ENCODE measurements at places on chromosomes 7 and 10.

GRCh38 chr10:15605740-15606369 is 113.9 kb downstream of the ITGA8 start:
- DNase-seq = no peak

- no peak for DNase-seq
Observed at GRCh38 chr10:32023264-32023663, 33.0 kb downstream of the KIF5B start.

GRCh38 chr7:96596120-96596826 is 113.4 kb downstream of the SEM1 start:
- no peak for DNase-seq

- no peak for DNase-seq
Observed at GRCh38 chr10:29861811-29862505, 197.4 kb downstream of the JCAD start.

DNA sequence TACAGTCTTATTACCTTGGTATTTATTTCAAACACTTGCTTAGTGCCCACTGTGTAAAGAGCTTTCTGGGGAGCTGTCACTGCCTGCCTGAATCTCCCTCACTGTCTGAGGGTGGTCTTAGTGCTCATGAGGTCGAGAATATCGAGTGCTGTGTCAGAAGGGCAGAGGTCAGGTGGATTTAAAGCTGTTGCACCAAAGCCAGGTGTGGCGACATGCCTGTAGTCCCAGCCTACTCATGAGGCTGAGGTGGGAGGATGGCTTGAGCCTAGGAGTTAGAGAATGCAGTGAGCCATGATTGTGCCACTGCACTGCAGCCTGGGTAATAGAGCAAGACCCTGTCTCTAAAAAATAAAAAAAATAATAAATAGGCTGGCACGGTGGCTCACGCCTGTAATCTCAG is 20.9 kb downstream of the CCM2 start:
- DNase-seq = no peak

DNA sequence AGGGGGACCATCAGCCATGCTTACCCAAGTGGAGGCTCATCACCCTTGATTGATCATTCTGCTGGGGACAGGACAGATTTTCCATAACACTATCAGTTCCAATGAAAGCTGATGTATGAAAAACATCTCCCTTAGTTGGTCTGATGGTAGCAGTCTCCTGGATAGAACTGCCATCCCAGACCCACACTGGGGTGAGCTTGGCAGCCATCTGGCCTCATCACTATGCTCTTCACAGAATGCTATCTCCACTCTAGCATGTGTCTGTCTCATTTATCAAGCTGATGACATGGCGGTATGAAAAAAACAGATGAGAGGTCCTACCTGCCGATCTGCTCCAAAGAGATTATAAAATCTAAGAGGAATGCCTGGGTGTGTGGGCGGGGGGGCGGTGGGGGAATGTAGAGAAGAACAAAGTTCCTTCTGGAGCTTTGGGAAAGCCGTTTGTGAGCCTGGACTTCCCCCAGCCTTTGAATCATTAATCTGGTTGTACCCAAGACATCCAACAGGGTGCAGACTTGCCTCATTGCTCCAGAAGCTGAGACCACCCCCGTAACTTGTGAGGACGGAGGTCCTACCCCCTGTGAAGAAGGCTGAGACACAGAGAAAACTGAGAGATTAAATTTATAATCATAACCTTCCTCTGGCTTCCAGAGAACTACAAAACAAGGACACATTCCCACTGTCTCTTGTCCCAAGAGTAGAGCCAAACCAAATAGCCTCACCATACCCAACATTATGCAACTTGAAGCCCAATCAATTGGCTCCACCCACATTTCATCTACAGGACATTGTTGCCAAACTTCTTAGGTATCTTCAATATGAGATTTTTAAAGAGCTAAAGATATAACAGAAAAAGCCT is 340.8 kb downstream of the KCNMA1 start:
- no peak for DNase-seq

- DNase-seq = no peak
Observed at GRCh38 chr7:30915005-30915601, 3.5 kb downstream of the AQP1 start.

DNA sequence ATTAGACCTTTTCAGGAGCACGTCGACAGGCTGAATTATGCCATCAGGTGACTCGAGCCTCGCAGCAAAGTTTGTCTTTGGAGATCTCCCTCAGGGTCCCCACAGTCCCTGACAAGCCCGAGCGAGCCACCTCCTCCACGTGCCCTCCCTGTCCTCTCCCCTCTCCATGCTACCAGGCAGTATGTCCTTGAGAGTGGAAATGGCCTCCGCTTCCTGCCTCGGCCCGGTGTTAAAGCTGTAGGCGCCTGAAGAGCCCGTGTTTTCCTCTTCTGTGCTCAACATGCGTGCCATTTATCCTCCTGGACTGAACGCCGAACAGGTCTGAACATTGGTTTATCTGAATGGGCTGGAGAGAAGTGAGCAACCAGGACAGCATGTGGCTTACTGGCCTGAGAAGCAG is 82.6 kb downstream of the GPR26 start:
- DNase-seq = no peak

- no peak for DNase-seq
Observed at GRCh38 chr10:99292159-99292558, 37.0 kb upstream of the CNNM1 start.

DNA sequence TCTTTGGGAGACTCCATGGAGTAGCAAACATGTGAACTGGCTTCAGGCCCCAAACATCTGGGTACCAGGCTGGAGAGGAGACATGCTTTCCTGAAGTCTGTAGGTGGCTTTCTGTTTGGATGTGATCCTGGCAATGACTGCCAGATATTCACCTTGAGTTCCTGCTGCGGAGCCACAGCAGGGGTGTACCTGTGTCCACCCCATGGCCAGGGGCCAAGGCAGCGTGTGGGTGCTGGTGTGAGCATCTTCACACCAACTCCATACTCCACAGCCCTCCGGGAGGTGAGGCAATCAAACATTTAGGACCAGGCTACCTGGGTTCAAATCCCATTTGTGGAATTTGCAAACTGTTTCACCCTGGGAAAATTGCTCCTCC is 113.0 kb downstream of the ADCY1 start:
- no peak for DNase-seq

GRCh38 chr7:147081117-147081516 is 964.5 kb downstream of the CNTNAP2 start:
- no peak for DNase-seq

DNA sequence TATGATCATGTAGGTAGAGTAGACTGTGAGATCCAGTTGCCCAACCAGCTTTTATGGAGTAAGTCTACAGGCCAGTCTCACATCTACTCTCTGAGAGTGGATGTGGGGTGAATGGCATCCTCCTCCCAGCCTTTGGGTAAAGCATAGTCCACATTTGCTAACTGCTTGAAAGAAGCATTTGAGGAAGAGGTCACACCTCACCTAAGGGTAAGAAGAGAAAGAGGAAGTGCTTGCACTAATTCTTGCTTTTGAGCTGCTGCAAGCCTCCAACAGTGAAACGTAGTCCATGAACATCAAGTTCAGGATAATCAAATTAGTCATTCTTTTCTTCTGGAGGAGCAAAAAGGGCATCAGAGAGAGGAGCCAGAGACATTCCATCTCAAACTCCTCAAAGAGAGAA is 93.9 kb upstream of the AGR3 start:
- no peak for DNase-seq

DNA sequence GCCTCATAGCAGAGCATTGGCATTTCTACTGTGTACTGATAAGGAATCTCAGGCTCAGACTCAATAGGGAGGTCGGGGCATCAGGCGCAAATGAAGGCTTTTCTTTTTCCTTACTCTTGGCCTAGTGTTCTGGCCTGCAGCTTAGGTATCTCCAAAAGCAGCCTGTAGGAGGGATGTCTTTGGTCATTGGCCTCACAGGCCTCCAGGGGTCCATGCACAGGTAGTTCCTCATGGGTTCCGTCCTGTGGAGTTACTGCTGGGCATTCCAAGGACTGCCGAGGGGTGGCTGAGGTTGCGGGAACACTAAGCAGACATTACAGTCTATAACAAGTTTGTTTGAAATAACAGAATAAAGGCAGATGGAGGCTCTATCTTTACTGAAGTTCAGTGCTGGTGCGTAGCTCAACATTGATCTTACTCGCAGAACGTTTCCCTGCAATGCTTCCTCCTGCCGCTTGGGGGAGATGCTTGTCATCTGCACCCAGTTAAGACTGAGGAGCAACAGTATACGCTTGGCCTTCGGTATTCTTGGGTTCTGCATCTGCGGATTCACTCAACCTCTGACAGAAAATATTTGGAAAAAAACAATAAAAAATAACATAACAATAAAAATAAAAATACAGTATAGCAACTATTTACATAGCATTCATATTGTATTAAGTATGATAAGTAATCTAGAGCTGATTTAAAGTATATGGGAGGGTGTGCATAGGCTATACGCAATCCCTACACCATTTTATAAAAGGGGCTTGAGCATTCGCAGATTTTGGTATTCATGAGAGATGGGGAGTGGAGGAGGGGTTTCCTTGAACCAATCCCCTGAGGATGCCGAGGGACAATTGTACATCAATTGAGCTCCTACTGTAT is 58.9 kb downstream of the SH2D4B start:
- DNase-seq = peak; percentile 8

- DNase-seq = no peak
Observed at GRCh38 chr10:48448796-48449195, 142.3 kb downstream of the MAPK8 start.

GRCh38 chr10:44890696-44891563 is 20.2 kb upstream of the TMEM72 start:
- DNase-seq = no peak

DNA sequence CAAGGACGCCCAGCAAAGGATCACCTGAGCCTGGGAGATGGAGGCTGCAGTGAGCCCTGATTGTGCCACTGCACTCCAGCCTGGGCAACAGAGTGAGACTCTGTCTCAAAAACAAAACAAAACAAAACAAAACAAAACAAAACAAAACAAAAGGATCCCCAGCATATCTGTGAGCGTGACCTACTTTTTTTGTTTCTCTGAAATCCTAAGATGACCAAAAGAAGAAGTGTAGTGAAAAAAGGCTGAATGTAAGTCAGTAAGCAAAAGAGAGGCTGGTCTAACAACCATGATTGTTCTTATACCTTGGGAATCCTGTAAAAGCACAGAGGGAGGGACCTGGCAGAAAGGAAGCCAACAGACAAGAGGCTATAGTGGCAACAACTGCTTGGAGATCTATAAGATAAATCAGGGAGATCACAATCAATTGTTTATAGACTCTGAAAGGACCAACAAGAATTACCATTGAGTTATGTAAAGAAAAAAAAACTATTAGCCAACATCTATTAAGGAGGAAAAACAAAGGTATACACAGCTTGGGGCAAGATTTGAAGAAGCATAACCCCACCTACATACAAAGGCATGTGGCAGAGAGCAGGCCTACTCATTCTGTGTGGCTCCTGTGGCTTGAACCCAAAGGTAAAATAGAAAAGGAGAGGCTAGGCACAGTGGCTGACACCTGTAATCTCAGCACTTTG is 255.2 kb upstream of the KLF14 start:
- DNase-seq = no peak

DNA sequence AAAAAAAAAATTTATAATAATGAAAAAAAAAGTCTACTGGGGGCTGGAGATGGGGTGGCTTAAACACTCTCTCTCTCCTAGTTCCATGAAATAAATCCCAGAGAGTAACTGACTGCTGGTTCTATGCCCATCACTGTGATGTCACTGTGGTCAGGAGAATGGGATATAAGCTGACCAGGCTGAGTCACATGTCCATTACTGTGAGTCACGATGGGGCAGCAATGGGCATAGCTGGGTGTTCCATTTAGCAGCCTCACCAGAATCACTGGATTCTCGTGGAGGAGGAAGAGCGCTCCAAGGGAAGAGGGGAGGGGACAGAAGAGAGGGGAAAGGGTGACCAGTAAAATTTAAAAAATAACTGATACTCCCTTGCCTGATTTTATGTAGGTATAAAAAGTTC is 37.1 kb downstream of the MASTL start:
- no peak for DNase-seq

DNA sequence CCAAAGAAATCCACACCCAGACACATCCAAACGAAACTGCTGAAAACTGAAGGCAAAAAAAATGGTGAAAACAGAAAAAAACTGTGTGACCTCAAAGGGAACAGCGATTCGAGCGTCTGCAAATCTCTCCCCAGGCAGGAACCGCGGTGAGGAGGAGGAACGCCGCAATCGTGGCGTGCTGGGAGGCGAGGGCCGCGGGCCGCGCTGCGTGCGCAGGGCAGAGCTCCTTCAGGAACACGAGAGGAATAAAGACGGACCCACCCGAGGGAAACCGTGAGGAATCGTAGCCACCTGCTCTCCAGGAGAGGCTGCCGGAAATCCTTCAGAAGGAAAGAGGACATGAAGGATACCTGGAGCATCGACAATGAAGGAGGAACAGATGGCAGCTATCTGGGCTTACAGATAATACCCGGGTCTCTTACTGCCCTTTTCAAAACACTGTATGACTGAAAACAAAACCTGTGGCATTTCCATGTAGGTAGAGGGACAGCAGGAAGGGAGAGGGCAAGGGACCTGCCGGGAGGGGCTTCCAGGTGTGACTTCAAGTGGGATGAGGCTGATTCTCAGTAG is 266.0 kb downstream of the MAD1L1 start:
- no peak for DNase-seq

DNA sequence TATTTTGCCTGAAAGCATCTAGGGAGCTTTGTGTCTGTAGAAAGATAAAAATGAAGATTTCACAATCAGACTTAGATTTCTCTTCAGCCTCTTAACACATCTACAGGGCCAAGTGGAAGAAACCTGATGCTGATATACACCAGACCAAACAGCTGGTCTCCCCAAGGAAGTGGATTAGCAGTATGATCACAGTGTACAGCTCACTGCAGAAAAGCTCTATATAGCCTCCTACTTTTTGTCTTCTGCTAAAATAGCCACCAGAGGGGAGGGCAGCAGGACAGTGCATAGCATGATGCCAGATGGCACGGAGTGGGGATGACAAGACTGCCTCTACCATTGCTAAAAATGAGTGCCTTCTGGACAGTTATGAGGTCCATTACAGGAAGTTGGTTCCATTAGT is 16.0 kb downstream of the FAM13C start:
- no peak for DNase-seq

- no peak for DNase-seq
Observed at GRCh38 chr10:104337521-104337984, 712 bp downstream of the ITPRIP start.

GRCh38 chr10:43373461-43373860 is 2.0 kb downstream of the FXYD4 start:
- DNase-seq = no peak

Data from activated naive CD8-positive, alpha-beta T cell treated with anti-CD3 and anti-CD28 coated beads for 36 hours (primary cell).